AG04449 (cell line): ENCODE measurements at places on chromosomes 4 and X.

DNA sequence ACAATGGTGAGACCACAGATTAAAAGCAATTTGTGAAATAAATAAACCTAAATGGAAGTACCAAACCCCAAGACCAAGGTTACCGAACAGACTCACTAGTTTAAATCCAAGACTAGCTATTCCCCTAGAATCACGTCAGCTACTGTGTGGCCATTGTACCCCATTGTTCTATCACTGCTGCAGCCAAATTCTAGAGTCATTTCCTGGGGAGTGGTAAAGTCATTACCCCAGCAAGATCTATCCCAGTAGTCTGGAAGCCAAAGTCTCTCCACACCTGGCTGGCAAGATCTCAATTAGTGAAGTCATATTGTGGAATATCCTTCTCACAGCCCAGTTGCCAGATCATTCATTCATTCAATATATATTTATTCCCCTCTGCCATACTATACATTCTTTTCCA, 67.5 kb downstream of the PHOX2B start:
- no peak for DNase-seq

- DNase-seq, result no peak
These were observed 2.4 kb upstream of the SLIT2 start for GRCh38 chr4:20249333-20249732.

DNA sequence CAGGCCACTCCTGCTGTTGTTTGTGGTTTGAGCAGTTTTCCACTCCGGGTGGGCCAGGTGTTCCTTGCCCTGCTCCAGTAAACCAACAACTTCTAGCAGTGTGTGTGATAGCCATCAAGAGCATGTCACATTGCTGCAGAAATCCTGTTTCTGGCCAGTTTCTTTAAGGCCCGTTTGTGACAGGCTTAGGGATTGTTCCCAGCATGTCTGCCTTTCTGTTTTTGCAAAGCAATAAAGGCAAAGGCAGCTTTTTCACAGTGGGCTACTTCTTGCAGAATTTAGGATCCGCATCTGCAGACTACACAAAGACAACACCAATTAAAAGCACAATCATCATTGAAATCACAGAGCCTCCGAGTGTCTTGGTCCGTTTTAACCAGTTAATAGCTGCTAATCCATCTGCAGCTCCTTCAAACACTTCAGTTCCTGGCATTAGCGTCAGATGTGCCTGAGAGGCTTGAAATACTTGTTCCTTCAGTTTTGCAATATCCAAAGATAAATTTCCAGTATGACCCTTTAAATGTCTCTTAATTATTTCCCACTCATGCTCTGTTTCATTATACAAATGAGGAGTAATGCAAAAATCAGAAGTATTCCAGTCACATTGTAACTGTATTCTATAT, 65.1 kb downstream of the ADAM29 start:
- DNase-seq, result no peak

GRCh38 chr4:113053883-113054282, 4.4 kb downstream of the ANK2 start:
- DNase-seq, result no peak

- no peak for DNase-seq
These were observed 56.2 kb downstream of the TRIML1 start for GRCh38 chr4:188195389-188195985.

DNA sequence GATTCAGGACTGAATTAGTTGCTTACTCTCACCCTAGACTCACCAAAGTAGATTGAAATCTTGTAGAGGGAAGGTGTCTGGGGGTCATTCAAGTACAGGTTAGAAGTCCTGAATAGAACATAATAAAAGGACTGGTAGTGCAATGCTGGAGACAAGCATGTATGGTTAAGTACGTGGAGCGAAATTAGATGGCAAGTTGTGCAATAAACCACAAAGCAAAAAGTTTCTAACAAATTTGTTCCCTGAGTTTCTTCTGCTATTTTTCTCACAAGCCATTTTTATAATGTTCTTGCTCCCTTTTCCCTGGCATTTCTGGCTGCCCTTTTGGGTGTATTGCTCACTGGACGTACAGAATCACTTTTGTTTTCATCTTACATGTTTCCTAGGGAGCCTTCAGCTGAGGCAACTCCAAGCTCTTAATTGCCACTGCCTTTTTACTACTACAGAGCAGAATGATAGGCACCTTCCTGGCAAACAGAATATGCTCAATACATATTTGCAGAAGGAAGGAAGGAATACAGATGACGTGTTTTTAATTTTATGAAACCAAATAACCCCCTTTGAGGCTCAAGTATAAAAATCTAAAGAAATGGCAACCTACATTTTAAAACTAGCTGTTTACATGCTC, 23.4 kb downstream of the LANCL3 start:
- DNase-seq, result no peak
